NCI-H1417 (cell line): ENCODE measurements at places on chromosomes 5 and 9.

- DNase-seq = no peak
Observed at GRCh38 chr5:158917731-158918130, 182.0 kb downstream of the EBF1 start.

DNA sequence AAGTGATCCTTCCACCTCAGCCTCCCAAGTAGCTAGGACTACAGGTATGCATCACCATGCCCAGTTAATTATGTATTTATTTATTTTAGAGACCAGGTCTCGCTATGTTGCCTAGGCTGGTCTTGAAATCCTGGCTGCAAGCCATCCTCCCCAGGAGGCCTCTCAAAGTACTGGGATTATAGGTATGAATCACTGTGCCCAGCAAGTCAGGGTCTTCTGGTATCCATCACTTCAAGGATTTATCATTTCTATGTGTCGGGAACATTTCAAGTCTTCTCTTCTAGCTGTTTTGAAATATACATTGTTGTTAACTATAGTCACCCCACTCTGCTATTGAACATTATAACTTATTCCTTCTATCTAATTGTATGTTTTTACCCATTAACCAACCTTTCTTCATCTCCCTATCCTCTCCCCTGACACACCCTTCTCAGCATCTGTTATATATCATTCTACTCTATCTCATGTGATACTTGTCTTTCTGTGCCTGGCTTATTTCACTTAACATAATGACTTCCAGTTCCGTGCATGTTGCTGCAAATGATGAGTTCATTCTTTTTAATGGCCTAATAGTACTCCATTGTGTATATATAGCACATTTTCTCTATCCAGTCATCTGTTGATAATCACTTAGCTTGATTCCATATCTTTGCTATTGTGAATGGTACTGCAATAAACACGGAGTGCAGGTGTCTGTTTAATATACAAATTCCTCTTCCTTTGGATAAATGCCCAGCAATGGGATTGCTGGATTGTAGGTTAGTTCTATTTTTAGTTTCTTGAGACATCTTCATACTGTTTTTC, 26.4 kb downstream of the UTP15 start:
- no peak for DNase-seq

- DNase-seq = no peak
Observed at GRCh38 chr5:109351988-109352864, 57.5 kb downstream of the PJA2 start.

DNA sequence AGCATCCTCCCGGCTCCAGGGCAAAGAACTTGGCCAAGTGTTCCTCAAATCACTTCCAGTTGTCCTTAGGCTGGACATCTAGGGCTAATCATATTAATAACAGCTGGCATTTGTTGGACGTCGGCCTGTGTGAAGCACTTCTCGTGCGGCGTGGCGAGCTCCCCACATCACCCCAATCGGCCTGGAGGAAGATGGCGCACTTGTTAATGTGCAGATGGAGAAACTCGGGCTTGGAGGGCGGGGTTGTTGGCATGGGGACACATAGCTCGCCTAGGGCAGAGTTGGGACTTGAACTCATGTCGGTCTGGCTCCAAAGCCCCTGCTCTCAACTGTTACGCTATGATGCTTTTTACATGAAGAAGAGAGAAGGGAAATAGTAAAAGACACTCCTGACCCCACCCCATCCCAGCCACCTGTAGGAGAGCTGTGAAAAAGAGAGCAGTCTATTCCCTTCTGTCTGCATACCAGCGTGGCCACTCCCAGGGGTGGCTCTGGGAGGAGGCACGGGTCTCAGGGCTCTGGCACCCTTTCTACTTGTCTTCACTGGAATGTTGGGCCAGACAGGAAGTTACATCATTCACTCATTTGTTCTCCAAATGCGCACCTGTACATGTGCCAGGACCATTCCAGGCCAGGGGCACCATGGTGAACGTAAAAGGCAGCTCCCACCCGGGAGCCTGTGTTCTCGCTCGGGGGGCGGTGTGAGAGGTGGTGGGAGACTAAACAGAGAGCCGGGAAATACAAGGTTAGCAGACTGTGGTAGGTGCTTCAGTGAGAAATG, 12.8 kb upstream of the NUP214 start:
- DNase-seq = no peak

GRCh38 chr9:113373256-113373655, 3.5 kb downstream of the HDHD3 start:
- DNase-seq = peak; percentile 37

DNA sequence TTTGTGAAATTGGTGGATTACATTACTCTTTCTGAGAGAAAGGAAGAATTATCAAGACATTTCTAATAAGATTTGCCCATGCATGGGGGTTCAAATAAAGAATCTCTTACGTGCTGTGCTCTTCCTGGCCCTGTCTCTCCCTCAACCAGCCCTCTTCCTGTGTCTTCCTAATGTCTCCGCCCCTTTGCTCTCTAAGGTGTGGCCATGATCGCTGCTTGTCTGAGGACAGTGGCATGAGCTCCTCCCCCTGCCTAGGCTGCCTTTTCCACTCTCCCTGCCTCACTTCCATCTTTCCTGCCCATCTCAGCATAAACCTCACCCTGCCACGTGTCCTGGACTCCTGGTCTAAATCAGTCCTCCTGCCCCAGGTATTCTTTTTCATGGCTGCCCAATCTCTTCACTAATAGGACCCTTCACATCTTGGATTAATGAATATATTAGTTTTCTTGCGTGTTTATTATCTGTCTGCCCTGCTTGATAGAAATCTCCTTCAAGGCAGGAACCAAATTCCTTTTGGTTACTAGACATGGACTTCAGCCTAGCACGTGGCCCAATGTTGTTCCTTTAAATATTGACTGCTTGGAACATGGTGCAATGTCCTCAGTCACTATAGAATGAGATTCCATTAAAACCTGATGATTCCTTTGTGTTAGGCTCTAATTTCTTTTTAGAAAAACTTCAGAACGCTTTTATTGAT, 122.3 kb downstream of the MTRR start:
- DNase-seq = peak; percentile 4

DNA sequence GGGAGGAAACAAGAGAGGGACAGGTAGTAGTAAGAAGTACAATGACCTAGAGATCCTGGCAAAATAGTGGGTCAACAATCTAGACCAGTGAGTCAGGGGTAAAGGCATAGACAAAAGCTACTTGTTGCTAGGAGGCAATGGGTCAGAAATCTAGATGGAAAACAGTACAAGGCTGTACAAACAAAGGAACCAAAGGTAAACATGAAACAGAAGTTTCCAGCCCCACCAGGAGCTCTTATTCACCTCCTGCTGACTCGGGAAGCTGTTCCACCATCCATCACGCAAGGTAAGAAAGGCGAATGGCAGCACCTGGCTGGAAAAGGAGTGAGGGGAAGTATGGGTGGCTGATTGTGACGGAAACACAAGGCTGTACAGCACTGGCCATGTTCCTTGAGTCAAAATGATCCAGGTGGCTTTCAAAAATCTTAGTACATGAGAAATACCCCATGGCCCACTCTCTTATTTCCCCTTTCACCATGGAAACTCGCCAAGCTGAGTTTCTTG, 70.5 kb upstream of the RAI14 start:
- DNase-seq = peak; percentile 58

DNA sequence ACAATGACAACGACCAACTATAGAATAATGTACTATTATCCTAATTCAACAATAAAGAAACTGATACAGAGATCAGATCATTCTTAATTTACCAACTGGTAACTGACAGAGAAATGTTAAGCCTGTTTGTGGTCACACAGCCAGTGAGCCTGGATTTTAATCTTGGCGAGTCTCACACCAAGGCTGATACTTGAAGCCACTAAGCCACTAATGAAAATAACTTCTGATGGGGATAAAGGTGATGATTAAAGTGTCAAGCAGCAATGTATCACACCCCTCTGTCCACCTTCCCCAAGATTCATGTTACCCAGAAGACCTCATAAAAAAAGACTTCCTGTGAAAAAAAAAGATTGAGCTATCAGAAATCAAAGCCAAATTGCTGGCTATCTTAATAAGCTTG, 350.5 kb downstream of the SPOCK1 start:
- no peak for DNase-seq

DNA sequence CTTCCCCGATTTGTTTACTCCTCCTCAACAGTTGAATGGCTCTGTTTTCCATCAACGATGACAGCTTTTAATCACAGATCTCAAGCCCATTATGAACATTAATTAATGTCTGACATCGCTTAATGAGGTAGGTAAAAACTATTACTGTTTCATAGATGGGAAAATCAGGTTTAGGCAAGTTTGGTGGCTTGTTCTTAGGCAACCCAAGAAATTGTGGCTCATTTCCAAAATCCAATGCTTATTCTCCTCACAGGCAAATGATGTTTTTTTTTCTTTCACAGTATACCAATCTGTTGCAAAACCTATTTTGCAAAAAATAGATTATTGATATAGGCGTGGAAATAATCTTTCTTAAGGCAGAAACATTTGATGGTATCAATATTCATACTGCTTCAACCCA, 70.8 kb upstream of the CHD1 start:
- no peak for DNase-seq

GRCh38 chr9:26723486-26723885, 169.1 kb downstream of the CAAP1 start:
- DNase-seq = no peak

DNA sequence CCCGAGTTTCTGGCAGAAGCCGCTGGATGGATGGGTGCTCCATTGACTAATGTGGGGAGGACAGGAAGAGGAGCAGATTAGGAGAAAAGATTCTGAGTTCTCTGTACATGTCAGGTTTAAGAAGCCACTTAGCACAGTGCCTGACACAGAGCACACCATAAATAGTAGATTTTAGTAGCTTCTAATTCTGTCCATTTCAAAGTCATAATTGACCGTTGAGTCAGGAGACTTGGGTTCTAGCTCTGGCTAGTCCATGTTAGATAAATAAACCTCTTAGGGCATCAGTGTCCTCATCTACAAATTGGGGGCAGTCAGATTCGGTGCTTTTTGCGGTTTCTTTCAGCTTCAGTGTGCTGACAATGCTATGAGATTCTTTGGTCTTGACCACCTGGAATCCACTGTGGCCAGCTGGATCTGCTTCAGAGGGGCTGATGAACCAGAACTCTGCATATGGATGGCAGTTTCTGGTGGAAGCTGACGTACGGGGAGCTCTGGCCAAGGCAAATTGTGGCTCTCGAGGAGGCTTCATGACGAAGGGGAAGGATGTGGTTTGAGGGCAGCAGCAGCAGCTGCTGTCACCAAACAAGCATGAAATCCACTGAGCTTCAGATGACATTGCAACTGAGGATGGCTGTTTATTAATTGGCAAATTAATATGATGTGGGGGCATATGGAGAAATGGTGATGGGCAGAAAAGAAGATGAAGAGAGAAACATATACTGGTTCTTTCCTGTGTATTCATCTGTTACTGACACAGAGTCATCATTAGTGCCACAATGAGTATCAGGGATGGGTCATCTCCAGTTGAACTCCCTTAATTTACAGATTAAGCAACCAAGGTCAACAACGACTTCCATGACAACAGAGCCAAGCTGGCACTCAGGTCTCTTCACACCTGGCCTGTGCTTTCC, 134.4 kb downstream of the AOPEP start:
- DNase-seq = no peak

DNA sequence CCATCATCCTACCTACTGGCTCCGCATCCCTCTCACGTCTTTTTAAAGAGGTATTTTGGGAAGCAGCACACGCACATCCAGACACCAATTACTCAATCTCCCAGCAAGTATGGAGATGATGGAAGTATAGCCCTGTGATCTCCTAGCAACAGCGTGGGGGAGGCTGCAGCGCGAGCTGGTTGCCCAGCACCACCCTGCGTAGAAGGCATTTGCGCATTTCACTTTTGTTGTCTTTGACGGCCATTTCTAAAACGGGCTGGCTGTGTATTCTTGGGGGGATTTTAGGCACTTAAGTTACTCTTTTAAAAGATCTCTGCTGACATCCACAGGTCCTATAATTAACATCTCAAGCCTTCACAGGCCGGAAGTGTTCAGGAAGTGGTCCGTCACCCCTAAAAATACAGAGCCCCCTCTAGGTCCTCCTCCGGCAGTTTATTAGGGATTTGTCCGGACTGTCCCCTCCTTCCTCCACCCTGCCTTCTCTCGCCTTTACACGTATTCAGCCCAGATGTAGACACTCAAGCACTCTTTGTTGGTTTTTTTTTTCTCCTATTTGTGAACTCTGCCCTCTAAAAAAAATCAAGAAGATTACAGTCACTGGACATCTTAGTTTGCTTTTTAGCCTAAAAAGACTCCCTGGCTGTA, 371.4 kb downstream of the NTRK2 start:
- DNase-seq = no peak

DNA sequence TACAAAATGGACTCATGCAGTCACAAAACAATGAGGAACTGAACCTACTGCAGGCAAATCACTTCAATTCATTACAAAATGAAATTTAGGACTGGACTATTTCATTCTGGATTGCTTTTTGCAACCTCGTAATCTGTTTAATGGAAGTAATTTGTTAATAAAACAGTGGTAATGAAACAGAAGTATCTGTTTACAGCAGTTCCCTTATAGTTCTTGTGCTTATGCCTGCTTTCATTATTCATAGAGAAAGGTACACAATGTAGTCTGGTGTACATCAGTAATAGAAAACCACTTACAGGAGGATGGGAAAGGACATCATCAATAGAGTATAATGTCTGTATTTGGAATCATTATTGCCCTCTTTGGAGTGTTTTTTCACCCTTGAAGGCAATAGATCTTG, 389.2 kb upstream of the NUDT12 start:
- DNase-seq = no peak

- DNase-seq = peak; percentile 89
Observed at GRCh38 chr5:154445422-154446194, at the start of gene SAP30L. SAP30L (plus strand) TSS chr5:154445997; CDS start chr5:154446605, 608 bp downstream.

DNA sequence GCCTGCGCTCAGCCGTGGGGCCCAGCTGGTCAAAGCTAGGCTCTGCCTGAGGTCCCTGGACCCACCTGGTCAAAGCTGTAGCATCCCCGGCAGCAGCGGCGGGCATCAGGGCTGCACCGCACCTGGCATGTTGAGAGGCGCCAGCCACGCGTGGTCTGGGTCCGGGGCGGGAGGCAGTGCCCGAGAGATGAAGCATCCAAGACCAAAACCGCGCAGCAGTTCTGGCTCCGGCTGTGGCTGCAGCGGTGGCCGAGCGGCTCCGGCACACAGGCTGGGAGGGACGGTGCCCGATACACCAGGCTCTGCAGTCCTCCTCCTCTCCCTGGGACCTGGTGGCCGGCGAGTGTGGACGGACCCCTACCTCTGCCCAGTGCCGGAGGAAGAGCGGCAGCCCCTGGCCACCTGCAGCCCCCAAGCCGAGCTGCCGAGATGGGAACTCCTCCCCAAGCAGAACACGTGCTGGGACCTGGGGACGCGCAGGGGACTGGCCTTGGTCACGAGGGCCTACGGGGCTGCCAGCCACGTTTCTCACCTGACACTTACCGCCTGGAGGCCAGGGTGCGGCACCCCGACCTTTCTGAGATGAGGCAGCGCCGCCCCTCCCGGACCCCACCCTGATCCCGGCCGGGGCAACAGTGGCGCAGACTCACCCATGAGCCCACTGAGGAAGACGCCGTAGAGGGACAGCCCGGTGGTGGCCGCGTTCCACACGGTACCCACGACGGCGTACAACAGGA, 33.0 kb downstream of the SLC9A3 start:
- no peak for DNase-seq
